ENCODE measurements at places on chromosomes 6 and 20.

DNA sequence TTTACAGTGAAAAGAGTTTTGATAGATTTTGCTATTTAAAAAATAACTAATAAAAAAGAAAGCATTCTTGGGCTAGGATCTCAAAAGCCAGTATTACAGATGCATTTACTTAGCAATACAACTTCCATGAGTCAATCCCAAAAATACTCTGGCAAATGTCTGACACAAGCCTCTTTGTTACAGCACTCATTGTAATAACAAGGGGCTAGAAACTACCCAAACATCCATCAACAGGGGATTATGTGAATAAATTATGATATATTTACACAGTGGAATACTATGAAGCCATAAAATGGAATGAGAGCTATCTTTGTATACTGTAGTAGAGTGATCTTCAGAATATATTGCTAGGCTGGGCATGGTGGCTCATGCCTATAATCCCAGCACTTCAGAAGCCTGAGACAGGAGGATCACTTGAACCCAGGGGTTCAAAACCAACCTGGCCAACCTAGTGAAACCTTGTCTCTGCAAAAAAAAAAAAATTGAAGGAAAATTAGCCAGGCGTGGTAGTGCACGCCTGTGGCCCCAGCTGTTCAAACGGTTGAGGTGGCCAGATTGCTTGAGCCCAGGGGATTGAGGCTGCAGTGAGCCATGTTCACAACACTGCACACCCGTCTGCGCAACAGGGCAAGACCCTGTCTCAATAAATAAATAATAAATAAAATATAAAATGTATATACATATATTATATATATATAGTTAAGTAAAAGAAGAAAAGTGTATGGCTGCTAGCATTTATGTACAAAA lies 34.7 kb upstream of the TOP1 start:
- DNase-seq, result no peak

DNA sequence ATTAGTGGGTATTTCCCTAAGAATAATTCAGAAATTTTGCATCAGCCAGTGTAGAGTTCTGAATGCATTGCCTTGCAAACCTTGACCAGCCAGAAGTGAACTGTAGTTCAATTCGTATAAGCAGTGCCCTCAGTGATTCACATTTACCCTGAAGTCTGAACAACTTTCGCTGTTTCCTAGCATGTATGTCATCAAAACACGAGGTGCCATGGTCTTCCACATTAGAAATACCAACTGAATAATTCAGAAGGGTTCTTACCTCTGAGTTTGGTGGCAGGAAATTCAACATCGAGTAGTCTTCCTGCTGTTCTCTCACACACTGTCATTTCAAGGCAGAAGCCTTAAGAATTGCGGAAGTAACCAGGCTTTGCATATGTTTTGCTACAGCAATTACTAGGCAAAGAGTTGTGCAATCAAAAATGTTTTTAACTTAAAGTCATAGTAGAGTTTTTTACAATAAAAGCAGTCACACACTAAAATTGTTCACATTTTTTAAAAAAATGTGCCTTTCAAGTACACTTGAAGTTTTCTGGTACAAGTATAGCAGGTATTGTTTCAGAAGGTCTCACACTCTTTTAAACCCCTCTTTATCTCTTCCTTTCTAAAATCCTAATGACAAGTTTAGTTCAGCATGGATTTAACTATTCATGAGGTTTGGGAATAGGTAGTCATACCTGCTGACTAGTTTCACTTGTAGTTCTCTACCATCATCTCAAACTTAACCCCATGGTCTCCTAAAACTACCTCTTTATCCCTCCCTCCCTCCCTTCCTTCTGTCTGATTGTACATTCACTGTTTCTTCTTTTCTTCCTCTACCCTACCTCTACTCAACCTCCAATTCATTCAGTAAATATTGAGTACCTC lies 118.3 kb downstream of the STXBP5 start:
- no peak for DNase-seq

GRCh38 chr6:50586331-50586675 lies 127.0 kb upstream of the TFAP2D start:
- DNase-seq, result no peak

DNA sequence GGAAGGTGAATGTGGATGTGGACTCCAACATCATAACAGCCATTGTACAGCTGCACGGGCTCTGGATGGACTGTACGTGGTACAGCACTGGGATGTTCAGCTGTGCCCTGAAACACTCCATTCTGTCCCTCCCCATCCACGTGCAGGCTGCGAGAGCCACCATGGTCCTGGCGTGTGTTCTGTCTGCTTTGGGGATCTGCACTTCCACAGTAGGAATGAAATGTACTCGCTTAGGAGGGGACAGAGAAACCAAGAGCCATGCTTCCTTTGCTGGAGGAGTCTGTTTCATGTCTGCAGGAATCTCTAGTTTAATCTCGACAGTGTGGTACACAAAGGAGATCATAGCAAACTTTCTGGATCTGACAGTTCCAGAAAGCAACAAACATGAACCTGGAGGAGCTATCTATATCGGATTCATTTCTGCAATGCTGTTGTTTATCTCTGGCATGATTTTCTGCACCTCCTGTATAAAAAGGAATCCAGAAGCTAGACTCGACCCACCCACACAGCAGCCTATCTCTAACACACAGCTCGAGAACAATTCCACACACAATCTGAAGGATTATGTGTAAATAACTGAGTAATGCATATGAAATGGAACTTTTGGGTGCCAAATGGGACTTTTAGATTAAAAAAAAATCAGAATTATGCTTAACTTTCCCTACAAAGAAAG lies 12.1 kb downstream of the CLDN20 start:
- DNase-seq, result no peak

DNA sequence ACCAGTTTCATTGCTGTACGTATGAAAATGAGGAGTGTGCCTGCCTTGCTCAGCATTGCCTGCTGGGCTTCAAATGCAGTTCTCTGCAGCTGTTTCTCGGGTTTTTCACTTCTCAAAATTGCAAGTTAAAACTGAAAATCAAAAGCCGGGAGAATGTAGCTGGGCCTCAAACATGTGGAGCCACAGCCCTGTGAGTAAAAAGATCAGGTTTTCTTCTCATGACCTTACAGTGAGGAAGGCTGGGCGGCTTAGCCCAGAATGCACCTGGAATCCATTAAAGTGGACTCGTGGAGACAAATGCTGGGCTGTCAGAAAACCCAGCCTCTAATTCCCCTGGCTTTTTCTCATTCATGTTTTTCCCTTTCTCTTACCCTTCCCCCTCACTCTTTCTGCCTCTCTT lies 34.4 kb downstream of the DSE start:
- DNase-seq, result no peak

GRCh38 chr6:53175027-53175426 lies 26.4 kb upstream of the GCM1 start:
- no peak for DNase-seq

DNA sequence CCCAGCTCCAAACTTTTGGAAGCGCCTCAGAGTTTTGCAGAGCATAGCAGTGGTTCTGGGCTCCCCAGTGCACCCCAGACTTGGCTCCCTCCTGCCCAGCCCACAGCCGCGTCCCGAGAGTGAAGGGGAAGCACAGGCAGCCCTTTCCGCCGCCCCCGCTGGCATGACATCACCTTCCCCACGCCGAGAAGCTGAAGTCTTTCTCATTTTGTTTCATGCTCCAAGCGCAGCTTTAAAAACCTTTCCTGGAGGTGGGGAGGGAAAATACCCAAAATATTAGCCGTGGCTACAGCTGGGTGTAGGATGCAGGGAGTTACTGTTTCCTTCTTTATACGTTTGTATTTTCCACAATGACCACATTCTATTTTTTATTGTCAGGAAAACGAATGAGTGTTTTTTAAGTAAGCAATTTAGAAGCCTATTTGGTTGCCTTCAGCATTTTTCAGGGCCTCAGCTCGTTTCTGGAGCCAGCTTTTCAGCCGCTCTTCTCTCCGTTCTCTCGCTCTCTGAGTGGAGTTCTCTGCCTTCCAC lies 72.9 kb downstream of the SNX5 start:
- DNase-seq, result peak; percentile 63

- DNase-seq, result no peak
Observed at GRCh38 chr20:1121429-1121828, 3.0 kb downstream of the PSMF1 start.

DNA sequence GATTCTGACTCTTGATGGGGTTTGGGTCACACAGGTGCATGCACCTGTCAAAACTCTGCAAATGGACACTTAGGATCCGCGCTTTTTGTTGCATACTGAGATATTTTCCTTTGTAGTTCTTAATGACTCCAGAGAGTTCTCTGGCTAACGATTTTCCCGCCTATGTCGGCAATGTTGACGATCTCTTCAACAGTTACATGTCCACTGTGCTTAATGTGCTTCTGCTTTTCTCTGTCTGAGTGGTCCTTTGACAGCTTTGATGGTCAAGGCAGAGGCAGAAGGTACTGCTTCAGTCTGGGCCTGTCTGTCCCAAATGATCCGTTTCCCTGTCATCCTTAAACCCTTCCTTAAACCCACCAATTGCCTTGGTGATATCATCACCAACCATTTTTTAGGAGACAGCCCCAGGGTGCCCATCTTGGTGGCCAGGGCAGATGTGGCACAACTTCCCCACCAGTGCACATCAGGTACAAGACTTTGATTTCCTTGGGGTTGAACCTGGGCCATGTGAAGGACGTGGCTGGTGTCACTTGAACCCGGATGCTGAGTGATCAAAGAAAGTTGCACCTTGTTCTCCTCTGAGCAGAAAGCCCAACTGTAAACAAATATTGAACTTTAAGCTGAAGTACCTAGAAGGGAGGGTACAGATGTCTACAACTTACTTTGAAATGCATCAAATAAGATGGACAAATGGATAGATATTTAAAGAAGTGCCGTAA lies 10.7 kb upstream of the BPIFB1 start:
- DNase-seq, result no peak

DNA sequence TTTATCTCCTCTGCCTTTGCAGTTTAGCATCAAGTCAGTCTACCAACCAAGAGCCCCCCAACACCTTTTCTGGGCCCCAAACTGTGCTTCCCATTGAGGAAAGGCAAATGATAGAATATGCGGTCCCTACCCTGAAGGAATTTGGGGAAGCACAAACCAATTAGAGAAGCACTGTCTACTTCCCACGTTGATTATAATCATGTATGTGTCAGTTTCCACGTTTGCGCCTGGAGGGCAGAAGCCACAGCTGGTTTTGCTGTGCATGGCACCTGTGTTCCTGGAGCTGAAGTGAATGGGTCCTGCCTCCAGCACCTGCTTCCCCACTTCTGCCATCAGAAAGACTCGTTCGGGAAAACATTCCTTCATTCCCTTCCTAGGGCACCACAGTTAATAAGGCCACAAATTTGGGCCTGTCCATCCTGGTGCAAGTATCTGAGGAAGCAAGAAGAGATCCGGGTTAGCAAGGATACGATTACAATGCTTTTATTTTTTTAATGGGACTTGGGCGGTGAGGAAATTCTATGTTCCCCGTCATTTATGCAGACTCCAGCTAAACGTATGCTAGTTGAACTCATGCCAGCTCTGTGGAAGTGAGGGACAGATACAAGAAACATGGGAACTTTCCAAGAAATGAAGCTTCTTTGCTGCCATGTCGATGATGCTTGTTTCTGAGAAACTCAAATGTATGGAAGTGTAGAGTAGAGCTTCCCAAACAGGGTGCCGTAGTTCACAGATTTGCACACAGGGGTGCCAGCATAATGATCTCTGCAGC lies 333.5 kb downstream of the NRN1 start:
- DNase-seq, result no peak

DNA sequence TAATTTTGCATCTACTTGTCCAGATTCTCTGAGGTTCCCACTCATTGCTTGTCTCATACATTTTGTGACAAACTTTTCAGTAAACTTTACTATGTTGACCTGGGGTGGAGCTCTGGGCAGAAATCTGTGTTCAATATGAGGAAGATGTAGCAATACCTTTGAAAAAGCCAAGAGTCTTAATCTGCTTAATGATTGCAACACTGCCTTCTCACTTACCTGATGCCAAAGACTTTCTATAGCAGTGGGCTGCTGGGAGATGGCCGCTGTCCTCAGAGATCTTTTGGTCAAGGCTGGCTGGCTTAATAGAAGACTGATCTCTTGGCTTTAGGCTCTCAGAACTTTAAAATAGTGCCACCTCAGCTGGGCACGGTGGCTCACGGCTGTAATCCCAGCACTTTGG lies 70.1 kb upstream of the RBM24 start:
- no peak for DNase-seq

DNA sequence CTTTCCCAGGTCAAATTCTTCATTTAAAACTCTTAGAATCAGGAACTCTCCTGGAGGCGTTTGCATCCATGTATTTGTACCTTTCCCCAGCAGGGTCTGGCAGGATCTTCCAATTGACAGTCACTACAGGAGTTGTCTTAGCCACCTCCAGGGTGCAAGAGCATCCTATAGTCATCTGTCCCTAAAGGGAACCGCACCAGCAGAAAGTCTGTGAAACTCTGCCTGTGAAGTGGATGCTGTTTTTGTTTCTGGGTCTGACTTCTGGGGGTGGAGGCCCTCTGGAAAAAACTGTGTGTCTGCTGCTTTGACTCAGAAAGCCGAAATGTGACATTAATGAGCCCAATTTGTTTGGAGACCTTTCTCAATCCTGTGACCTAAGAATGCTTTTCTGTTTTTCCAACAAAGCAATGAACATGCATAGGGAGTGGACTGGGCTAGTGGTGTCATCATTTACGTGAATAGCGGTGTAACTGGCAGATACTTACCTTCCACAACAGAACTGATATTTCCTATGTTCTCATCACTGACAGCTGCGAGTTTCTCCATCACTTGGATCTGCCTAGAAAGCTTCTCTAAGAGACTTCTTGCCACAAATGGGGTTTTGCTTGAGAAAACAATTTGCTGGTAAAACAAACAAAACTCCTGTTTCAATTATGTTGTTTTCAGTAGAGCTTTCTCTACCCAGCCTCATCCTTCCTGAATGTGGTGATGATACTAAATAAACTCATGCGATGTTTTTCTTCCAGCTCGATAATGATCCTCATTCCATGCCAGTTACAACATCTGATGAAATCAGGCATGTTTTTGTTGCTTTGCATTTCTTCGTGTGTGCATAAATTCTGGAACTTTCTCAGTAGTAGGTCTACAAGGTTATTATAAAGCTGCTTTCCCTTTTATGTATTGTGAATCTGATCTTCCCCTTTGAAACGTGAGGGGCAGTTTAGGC lies 33.3 kb upstream of the ARMH2 start:
- no peak for DNase-seq

DNA sequence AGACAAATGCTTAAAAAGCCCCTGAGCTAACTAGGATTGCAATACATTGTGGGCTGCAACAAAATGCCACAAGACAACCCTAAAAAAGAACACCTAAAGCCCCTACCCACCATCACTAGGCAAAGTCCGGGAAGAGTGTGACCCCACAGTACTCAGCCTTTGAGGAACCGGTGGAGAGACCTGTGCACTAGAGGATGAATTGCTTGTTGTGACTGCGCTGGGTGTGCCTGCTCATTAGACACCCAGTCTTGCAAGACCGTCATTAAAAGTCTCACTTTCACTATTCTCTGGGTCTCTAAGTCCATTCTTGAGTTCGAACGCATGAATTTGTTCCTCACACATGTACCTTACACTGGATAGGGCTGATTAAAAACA lies 88.7 kb downstream of the JPH2 start:
- no peak for DNase-seq

Measured in stimulated activated CD4-positive, alpha-beta T cell treated with anti-CD3 and anti-CD28 coated beads, Interleukin-4, amount 100 ng/mL, for 48 hours (primary cell).